NCI-H1930 (cell line): ENCODE measurements at places on chromosomes 2 and 18.

GRCh38 chr2:101887328-101887727, 104.4 kb upstream of the IL1R2 start:
- DNase-seq: no peak

- DNase-seq: no peak
Observed at GRCh38 chr18:58609536-58609993, 19.3 kb downstream of the ALPK2 start.

DNA sequence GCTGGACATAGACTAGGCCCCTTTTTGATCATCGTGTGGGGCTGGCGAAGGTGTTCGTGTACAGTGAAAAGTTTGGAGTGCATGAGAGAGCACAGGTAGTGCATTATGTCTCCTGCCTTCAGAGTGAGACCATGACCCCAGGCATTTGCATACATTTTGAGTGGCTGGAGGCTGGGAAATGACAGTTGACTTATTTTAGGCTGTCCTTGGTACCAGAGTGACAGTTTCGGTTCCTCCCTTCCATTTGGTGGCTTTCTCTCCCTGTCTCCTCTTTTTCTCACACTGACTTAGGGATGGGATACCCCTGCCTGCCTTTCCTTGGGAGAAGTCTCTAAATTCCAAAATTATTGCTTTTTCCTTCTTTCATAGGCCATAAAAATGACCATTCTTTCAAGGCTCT, 20.1 kb downstream of the SERPINB12 start:
- DNase-seq: no peak

- no peak for DNase-seq
Observed at GRCh38 chr2:7205151-7205830, 288.1 kb downstream of the RNF144A start.

GRCh38 chr2:229445019-229445418, 173.9 kb upstream of the PID1 start:
- no peak for DNase-seq

GRCh38 chr2:50732796-50733195, 299.1 kb downstream of the NRXN1 start:
- no peak for DNase-seq

- no peak for DNase-seq
Observed at GRCh38 chr2:42844901-42845821, 52.8 kb upstream of the HAAO start.

DNA sequence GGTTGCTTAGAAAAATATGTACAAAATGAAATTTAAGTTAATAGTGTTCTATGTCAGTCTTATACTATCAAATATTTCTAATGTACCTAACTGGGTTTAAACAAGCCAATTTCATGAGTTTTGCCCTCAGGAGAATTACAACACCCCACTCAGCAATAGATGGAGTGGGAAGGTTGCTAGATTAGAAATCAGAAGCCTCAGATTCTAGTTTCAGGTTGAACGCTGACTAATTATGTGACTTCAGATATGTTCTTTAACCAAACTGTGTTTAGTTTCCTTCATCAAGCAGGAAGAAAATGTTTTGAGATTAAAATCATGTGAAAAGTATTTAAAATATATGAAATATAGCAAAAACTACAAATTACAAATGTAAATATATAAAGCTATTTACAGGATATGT, 133.8 kb upstream of the KCNH7 start:
- no peak for DNase-seq

DNA sequence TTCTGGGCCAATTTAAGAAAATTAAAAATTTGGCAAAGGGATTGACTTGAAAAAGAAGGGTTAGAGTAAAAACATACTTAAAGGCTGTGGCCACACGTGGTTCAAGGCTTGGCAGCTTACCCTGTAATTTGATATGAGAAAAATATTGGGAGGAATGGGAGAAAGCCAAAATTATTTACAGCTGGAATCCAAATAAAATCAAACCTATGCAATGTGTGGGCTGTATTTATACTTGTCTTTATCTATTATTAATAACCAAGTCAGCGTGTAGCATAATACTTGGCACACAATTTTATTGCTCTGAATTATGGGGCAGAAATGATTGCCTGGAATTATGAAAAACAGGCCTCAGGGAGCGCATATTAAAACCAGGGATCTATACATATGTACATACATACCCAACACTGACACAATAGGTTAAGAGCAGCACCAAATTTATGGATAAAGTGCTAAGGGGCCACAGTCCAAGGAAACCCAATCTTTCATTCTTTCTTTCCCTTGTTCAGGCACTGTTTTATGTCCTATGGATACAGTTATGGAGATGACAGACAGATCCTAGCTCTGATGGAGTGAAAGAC, 35.6 kb downstream of the FAM124B start:
- no peak for DNase-seq

- no peak for DNase-seq
Observed at GRCh38 chr2:68169308-68169707, 11.6 kb downstream of the PNO1 start.
